ENCODE measurements at places on chromosomes 2 and 18.
A peak's percentile ranks its signal among the peaks of the same experiment; 100 is the strongest.

DNA sequence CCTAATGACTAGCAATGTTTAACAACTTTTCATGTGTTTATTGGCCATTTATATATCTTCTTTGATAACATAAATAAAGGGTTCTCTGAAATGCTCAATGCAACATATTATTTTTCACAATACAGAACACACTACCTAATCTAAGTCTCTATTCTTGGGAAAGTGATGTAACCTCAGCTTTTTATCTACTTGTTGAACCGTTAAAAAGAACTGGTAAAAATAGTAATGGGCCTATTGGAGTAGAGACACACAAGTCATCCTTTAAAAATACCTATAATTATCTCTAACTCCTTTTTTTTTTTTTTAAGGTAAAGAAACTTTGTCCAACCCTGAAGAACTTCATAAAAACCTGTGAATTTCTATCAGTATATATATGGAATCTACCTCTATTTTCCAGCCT, 1067.7 kb upstream of the CELF4 start:
- DNase-seq = no peak

- no peak for DNase-seq
Observed at GRCh38 chr2:59339121-59339836, 1098.2 kb upstream of the FANCL start.

GRCh38 chr2:215793747-215794595, 219.4 kb downstream of the MREG start:
- no peak for DNase-seq

DNA sequence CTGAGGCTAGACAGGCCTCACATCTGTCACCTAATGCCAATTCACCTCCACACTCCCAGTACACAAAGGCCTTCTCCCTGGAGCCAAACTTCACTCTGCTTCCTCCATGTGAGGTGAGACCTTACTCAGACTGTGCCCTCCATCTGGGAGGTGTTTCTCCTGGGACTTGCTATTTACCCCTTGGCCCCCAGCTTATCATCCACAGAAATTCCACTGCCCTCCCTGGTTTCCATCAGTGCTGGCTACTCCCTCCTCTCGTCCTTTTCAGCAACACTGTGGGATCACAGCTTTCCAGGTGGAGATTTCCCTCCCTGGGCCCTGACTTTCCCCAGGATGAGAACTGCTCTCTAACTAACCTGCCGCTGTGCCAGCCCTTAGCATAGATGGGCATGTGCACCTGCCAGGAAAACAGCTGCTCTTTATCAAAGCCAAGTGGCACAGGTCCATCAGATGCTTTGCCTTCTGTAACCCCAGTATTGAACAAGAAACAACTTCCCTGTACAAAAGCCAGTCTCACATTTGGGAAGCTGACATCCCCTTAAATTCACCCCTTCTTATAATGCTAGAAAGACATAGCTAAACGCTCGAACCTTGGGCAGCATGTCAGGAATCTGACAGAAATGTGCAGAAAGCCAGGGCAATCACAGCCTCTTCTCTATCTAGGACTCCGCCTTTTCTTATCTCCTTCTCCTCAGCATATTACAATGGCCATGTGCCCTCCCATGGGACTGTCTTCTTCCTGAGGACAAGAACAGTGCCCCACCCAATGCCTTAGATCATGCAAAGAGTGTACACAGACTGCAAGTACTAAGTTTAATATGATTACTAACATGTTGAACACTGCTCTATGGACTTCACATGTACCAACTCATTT, 535.5 kb upstream of the ID2 start:
- no peak for DNase-seq

GRCh38 chr18:9898792-9899549, 13.2 kb downstream of the TXNDC2 start:
- no peak for DNase-seq

- no peak for DNase-seq
Observed at GRCh38 chr2:216714376-216714775, 19.0 kb upstream of the IGFBP5 start.

GRCh38 chr2:121690095-121690494, 40.8 kb upstream of the CLASP1 start:
- no peak for DNase-seq

DNA sequence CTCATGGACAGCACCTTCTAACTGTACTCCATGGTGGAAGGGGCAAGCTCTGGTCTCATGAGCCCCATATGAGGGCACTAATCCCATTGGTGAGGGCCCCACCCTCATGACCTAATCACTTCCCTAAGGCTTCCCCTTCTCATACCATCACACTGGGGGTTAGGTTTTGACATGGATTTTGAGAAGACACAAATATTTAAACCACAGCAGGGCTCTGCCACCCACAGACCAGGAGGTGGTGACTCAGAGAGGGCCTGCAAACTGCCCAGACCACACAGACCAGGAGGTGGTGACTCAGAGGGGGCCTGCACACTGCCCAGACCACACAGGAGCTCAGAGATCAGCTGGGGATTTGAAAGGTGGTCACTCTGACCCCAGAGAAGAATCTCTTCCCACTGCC, 222.0 kb downstream of the KLHL29 start:
- DNase-seq = no peak

- DNase-seq = no peak
Observed at GRCh38 chr2:88168386-88168785, 1.8 kb upstream of the THNSL2 start.

DNA sequence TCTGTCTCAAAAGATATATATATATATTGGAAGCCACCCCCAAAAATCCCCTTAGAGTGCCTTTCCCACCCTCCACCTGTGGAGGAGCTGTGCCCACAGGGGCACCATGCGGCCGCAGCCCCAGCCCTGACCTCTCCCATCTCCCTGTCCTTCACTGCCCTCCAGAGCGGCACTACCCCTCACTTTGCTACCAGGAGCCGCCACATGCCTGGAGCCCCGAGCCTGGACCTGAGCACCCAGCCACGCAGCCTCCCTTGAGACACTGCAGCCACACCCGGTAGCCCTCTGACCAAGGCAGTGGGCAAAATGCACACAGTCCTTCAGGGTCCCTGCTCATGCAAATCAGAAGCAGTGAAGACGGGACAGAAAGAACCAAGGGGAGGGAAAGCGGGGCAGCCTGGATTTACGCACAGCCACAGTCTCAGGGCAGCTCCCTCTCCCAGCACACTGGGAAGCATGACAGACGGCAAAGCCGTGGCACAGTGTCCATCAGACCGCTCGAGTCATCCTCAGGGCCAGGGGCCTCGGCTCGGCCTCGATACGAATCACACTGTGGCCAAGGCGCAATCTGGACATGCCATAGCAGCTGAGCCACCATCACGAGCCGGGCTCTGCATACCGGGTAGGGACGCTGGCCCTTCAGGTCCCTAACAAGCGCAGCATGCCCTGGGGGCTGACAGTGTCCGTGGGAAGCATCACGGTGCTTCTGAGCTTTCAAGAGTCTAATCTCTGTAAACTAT, 10.1 kb downstream of the HDAC4 start:
- no peak for DNase-seq

DNA sequence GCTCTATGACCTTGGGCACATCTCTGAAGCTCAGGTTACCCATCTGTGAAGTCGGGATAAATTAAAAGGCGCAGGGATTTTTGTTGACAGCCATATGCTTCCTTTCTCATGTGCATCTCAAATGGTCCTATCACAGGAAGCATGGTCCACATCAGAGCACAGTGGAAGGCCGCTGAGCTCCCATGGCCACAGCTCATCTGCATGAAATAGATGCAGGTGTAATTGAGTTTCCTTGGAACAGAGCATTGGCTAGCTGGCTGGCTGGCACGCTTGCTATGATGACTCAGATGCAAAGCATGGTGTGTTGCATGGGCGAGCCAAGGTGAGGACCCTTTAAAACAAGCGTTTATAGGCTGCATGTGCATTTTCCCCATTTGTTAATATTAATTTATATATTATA, 79.3 kb downstream of the TXNL1 start:
- no peak for DNase-seq

GRCh38 chr18:5370332-5370731, 74.8 kb upstream of the ZBTB14 start:
- DNase-seq = no peak

DNA sequence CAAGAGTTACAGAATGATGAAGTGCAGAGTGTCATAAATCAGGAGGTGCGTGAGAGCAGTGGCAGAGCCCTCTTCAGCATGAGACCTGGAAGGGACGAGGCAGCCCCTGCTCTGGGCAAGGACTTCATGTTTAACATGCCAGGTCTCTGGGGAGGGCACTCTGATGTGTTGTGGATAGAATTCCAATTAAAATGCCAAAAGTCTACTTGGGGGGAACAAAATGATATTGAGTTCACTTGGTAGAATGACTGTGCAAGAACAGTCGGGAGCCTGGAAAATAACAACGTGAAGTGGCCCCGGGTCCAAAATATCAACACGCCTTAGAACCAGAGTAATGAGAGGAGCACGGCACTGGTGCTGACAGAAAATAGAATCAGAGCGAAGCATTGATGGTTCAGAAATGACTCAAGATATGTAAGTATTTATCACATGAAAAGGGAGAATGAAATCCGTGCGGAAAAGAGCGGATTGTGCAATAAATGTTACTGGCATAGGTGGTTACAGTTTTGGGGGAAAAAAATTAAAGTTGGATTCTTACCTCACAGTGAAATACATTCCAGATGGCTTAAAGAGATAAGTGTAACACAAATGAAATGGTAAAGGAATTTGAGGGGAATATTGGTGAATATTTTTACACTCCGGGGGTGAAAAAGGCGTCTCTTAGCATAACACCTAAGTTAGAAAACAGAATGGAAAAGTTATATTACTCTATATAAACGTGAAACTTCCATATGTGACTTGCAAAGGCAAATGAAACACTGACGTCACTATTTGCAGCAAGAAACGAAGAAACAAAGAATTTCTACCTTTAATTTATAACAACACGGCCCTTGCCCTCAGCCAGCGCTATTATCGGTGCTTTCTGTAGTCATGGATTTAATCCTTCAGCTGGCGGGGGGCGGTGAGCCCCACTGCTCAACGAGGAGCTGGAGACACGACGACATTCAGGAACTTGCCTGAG, 159.4 kb upstream of the TWIST2 start:
- no peak for DNase-seq

DNA sequence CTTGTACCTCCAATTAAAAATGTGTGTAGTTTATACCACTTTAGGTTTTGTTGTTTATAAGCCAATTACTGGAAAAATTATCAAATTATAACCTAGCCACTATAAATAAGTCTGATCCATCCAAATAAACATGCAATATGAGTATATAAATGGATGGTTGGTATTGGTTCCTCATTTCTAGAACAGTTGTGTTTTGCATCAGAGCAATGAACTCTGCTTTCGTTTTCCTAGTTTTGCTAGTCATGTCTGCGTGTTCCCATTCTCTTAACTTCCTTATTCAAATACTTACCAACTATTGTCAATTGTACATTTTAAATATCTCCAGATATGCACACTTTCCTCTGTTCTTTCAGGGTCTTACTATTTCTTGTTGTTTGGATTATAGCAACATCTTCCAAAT, 641.7 kb downstream of the NR4A2 start:
- DNase-seq = no peak

- no peak for DNase-seq
Observed at GRCh38 chr18:41624460-41624859, 330.6 kb upstream of the PIK3C3 start.

DNA sequence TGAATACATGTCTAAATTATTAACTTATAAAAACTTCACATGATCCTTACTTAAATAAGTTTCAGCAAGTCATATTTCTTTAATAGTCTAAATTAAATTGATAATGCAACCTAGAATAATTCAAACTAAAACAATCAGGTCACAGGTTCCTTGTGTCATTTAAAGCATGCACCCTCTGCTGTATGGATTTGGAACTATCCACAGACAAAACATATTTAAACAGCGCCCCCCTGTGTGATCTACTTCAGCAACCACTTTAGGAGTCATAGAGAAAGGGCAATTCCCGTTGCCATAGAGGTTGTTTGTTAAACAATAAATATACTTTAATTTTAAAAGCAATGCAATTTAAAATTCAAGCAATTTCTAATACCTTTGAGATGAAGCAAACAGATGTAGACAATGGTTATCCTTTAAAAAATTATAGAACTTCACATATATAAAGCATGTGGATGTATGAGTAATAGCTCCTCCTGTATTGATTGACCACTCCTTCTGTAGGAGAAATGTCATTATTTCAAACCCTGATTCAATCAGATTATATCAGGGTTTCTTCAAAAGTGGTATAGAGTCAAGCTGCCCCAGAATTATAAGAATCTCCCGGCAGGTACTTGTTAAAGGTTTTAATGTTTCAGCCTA, 21.2 kb downstream of the GRB14 start:
- no peak for DNase-seq

- no peak for DNase-seq
Observed at GRCh38 chr18:2683055-2683454, 27.5 kb downstream of the SMCHD1 start.

GRCh38 chr2:44448860-44449527, 87.2 kb downstream of the CAMKMT start:
- DNase-seq = no peak

- peak; percentile 37 for DNase-seq
Observed at GRCh38 chr2:164538240-164538866, 82.9 kb downstream of the GRB14 start.

GRCh38 chr2:223460774-223461211, 141.4 kb downstream of the SCG2 start:
- DNase-seq = no peak

DNA sequence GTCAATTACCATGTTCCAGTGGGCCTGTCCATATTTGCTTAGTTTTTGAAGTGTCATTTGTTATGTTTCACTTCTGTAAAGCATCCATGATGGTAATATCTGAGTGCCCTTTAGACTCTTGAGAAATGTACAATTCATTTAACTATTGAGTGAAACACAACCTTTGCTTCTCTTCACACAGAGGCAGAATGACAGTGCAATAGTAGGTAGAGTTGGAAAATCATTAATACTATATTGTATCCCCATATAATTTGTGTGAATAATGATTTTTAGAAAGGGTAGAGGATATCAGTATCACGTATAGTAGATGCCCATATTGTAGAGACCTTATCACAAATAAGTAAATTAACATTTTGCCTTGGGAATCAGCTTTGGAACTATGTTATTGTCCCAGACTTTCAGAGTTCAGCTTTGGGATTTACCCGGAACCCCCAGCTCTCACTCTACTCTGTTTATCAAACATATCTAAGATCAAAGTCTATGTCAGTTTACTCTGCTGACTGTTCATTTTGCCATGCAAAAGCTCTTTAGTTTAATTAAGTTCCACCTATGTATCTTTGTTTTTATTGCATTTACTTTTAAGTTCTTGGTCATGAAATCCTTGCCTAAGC, 172.7 kb upstream of the NOL4 start:
- DNase-seq = no peak

DNA sequence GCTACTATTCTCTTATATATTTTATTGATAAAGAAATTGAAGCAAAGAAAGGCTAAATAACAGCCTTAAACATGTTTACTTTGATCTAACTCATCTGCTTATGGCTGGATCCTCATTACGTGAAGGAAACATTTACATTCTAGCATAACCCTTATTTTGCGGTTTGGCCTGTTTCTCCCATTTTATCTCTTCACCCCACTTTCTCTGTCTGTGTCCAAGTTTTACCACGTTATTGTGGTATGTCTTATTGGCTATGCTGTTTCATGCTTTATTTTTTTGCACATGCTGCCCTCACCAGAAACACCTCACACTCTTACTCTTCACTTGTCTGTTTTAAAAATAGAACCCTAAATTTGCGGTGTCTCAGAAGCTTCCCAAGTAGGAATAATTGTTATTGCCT, 78.5 kb downstream of the RPIA start:
- no peak for DNase-seq

- no peak for DNase-seq
Observed at GRCh38 chr2:121171625-121172119, 113.3 kb downstream of the TFCP2L1 start.

Measured in hippocampal formation (tissue), 2 donors.